NCI-H2171 treated with DMSO at 0.1 percent for 48 hours (cell line): ENCODE measurements at places on chromosomes 7 and 10.
A peak's percentile ranks its signal among the peaks of the same experiment; 100 is the strongest.

- DNase-seq, result no peak
These were observed 10.1 kb upstream of the UNC5B start for GRCh38 chr10:71202314-71202713.

DNA sequence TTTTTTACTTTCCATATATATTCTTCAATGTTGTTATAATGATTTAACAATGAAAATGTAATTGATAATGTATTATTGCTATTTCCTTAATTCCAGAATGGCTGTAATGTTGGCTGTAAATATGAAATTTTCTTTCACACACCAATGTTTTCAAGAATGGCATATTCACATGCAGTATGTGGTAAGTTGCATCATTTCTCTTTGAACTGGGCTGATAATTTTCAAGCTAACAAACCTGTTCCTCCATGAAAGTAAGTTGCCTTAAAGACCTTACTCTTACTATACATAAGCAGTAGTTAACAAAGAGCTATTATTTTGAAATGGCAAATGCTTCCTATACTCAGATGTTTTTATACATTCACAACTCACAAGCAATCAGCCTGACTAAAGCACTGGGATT is 154.5 kb downstream of the TMEM168 start:
- no peak for DNase-seq

GRCh38 chr7:148882192-148882591 is 1.9 kb downstream of the EZH2 start:
- no peak for DNase-seq

DNA sequence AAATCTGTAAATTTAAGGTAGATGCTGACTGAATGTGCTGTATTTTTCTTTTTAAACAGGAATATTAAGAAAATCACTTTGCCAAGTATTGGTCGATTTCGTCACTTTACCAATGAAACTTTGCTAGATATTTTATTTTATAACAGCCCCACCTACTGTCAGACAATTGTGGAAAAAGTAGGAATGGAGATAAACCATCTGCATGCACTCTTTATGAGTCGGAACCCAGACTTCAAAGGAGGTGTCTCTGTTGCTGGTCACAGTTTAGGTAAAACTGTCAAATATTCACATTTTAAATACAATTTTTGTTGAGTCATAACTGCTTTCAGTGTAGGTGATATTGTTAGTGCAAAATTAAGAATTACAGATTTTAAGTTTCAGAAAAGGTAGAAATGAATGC is 25.2 kb downstream of the SEC23IP start:
- DNase-seq, result no peak

GRCh38 chr7:24701261-24702235 is 55.7 kb downstream of the GSDME start:
- peak; percentile 87 for DNase-seq

DNA sequence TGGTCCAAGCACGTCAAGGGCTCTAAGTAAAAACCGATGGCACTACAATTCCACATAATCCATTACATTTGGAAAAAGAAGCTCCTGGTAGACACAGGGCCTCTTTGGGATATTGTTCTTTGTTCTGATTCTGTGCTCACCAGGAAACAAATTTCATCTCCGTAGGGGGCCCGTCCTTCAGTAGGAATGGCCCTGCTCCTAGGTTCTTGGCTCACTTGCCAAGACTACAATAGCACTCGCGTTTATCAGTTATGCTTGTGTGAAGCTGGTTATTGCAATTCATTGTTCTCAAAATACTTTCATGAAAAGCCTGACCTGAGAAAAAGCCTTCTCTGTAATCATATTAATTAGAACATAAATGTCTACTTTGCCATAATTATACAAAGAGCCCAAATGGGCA is 10.3 kb upstream of the ZC3HAV1L start:
- no peak for DNase-seq

- DNase-seq, result peak; percentile 52
These were observed 10.1 kb upstream of the TMEM26 start for GRCh38 chr10:61463035-61463909.

DNA sequence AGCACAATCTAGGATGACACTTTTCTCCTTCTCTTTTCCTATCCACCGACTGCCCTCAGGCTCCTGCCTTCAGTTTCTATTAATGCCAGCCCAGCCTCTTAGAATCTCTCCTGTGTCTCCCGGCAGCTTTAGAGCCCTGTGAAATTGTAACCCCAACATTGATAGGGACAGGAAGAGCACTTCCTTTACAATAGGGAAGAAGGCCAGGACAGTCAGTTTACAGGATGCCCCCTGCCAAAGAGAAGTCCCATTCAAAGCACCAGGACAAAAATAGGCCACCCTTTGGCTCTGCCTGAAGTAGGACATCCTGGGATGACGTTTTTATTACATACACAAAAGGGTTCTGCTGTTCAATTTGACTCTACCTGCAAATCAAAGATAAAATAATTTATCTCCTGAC is 64.7 kb upstream of the ANK3 start:
- DNase-seq, result no peak

GRCh38 chr10:21528236-21529031 is 3.0 kb upstream of the SKIDA1 start:
- DNase-seq, result peak; percentile 68

DNA sequence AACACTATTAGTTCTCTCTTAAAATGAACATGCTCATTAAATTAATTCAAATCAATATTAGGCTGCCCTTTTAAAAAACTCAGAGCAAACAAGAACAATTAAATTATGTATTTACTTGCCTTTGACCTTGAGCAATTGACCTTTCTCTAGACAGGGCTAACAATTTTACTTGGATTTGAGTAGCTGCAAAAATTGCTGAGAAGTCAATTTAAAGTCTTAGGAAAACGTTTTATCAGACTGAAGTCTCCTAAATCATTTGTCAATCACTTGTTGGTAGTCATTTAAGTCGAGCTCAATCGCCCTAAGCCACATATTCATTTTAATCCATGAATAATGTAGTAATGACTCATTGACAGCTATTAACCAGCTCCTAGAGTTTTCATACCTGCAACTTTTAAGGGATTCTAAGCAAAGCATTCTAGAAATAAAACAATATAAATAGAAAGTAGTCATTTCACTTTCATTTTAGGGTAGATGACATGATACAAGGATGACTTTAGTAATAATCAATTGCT is 84.9 kb upstream of the SEC61G start:
- DNase-seq, result no peak

GRCh38 chr7:132557489-132558044 is 18.7 kb downstream of the PLXNA4 start:
- peak; percentile 28 for DNase-seq

GRCh38 chr10:23899166-23899565 is 309.8 kb upstream of the KIAA1217 start:
- DNase-seq, result no peak
